ENCODE measurements at places on chromosomes 3 and 15. TPM values are rescaled to one million over a fixed set of nuclear protein-coding genes. Genes with fewer than 3 reads are reported as not detected.

- no peak for DNase-seq
Measured at GRCh38 chr15:70383856-70384255, 286.1 kb upstream of the TLE3 start.

GRCh38 chr3:145013931-145014330, 1042.3 kb downstream of the DIPK2A start:
- no peak for DNase-seq

GRCh38 chr15:66172324-66172980, 81.1 kb downstream of the MEGF11 start:
- DNase-seq: no peak

Gene FOXB1
- not detected for total RNA-seq

Gene GTPBP8
- total RNA-seq: 10.6 TPM

Gene CCDC9B
- 35.3 TPM for total RNA-seq

Data from Caki2 (cell line).